Cardiac muscle cell (in vitro differentiated cells and primary cell): ENCODE measurements at places on chromosomes 2 and 18. TPM values are rescaled to one million over a fixed set of nuclear protein-coding genes. Genes with fewer than 3 reads are reported as not detected.

The M1AP gene
- total RNA-seq = not detected in 2 replicates

DNA sequence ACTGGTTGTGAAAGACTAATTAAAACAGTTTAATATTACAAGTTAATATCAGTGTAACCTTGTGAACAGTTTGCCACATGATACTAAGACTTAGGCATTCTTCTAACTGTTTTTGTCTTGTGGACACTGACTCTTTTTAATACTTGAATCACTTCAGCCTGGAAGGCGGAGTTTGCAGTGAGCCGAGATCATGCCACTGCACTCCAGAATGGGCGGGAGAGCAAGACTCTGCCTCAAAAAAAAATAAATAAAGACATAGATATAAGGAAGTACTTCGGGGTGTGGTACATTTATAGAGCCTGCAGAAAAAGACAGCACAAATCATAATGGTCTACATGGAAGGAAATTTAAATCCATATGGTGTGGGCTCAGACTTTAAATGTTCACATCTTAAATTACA lies 300.4 kb upstream of the NETO1 start:
- H3K4me3 ChIP-seq = no peak overlapping the region
- H3K36me3 ChIP-seq = no peaks in the 10 kb centered on the region
- H3K27me3 ChIP-seq = no peaks in the 10 kb centered on the region
- no peak for DNase-seq
- no peak overlapping the region for H3K27ac ChIP-seq

The ANKRD62 gene
- total RNA-seq = not detected in 2 replicates

The DLX2 gene
- total RNA-seq = not detected in 2 replicates

- H3K4me1 ChIP-seq = no peaks in the 10 kb centered on the region
- H3K27ac ChIP-seq = no peak overlapping the region
- H3K36me3 ChIP-seq = no peaks in the 10 kb centered on the region
- no peaks in the 10 kb centered on the region for H3K27me3 ChIP-seq
These were observed 153.6 kb downstream of the COL4A4 start for GRCh38 chr2:227010433-227010832.

The SESTD1 gene
- total RNA-seq = 6.0 and 10.5 TPM in 2 replicates

The IL1RL2 gene
- total RNA-seq = not detected in 2 replicates

DNA sequence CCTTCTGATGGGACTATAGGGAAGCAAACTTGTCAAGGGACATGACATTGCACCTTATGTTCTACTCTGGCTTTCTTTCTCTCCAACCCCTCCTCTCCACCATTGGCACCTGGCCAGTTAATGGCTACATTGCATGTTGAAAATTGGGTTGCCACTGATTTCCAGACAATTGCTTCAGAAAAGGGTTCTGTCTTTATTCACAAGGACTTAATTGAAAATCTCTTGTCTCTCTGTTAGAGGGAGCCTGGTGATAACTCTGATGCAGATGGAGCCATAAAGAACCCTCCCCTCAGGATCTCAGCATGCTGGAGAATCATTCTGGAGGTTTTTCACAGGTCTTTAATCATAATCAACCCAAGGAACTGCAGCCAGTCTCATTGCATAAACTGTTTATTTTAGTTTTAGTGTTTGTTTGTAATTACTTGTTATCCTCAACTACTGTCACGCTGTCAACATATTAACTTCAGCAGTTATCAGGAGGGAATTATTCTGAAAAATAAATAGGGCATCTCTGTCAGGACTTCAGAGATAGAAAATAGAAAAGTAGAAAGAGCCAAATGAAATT lies 316.8 kb downstream of the RIT2 start:
- H3K27me3 ChIP-seq = no peaks in the 10 kb centered on the region
- no peaks in the 10 kb centered on the region for H3K4me1 ChIP-seq
- H3K4me3 ChIP-seq = no peak overlapping the region

GRCh38 chr2:214038186-214038585 lies 372.7 kb upstream of the VWC2L start:
- H3K4me1 ChIP-seq = no peaks in the 10 kb centered on the region
- no peak for DNase-seq
- H3K4me3 ChIP-seq = no peak overlapping the region
- H3K27me3 ChIP-seq = no peaks in the 10 kb centered on the region
- no peaks in the 10 kb centered on the region for H3K36me3 ChIP-seq
- no peak overlapping the region for H3K27ac ChIP-seq

- H3K4me3 ChIP-seq = no peak overlapping the region
- peaks cover 6% of the 10 kb centered on the region for H3K4me1 ChIP-seq
- H3K36me3 ChIP-seq = peaks cover 27% of the 10 kb centered on the region
- H3K27me3 ChIP-seq = no peaks in the 10 kb centered on the region
- no peak for DNase-seq
These were observed 17.2 kb downstream of the FAM98A start for GRCh38 chr2:33581872-33582271.

The MOCOS gene
- 0.60 and 0.85 TPM in 2 replicates for total RNA-seq
